ENCODE measurements at places on chromosomes 2 and 18. TPM values are rescaled to one million over a fixed set of nuclear protein-coding genes. Genes with fewer than 3 reads are reported as not detected.

Gene UGP2
- total RNA-seq: 111 TPM

Gene EMILIN1
- total RNA-seq: 1.4 TPM

Gene C2orf66
- 1.8 TPM for total RNA-seq

Gene LRATD1
- not detected for total RNA-seq

Gene ATP8B1
- total RNA-seq: not detected

All from T-helper 1 cell treated with Interleukin-12 subunit alpha and Interleukin-12 subunit beta and Interleukin-4 antibody, amounts not matched to agents 30 ng/mL and 1 ng/mL, for 36 hours (primary cell).